Body of pancreas (tissue), 4 donors: ENCODE measurements at places on chromosomes 4 and X. TPM values are rescaled to one million over a fixed set of nuclear protein-coding genes. Genes with fewer than 3 reads are reported as not detected.

Gene GAGE1
- not detected for total RNA-seq

Gene GRIPAP1
- 42.5 TPM for total RNA-seq

Gene ITM2A
- 16.1 TPM for total RNA-seq

GRCh38 chr4:36142504-36142903 lies 101.8 kb downstream of the ARAP2 start:
- DNase-seq, result no peak
- no peaks in the 10 kb centered on the region for H3K36me3 ChIP-seq
- H3K27me3 ChIP-seq, result no peaks in the 10 kb centered on the region
- H3K27ac ChIP-seq, result no peak overlapping the region

DNA sequence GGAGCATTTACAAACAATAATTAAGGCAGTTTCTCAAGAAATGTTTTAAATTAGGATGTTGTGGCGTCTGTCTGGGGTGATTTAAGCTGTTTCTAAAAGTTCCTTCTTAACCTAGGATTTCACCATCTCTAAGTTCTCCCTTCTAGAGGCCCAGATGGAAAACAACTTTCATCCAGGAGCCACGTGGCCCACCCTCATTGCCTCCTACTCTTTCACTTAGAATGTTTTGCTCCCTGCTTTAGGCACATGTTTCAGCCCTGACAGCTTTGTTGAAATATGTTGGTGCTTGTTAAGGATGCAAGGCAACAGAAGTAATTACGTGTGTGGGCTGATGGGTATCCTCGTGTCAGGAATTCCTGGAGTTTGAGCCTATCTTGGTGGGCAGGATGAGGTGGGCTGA lies 131.3 kb downstream of the GUCY2F start:
- H3K27me3 ChIP-seq, result no peaks in the 10 kb centered on the region
- no peaks in the 10 kb centered on the region for H3K36me3 ChIP-seq
- H3K27ac ChIP-seq, result no peak overlapping the region
- no peak overlapping the region for H3K4me3 ChIP-seq

DNA sequence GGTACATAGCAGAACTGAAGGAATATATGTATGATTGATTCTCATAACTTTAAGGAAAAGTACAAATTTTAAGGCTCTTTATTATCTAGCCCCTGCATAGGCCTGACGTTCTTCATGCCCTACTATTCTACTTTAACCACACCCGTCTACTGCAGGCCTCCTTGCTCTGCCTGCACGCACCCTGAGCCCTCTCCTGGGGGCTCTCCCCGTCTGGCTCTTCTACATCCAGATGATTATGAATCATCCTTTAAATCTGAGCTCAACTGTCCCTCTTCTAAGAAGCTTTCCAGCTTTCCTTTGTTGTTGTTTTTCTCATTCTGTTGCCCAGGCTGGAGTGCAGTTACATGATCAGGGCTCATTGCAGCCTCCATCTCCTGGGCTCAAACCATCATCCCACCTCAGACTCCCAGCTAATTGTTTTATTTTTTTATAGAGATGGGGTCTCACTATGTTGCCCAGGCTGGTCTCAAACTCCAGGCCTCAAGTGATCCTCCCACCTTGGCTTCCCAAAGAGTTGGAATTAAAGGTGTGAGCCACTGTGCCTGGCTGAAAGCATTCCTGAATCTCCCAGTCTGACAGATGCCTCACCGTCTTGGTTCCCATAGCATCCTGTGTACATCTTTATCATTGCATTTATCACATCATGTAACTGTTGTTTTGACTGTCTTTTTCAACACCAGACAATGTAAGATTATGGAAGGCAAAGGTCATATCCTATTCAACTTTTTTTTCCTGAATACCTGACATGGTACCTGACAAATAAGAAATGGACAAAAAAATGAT lies 89.2 kb downstream of the WDFY3 start:
- H3K4me1 ChIP-seq, result no peaks in the 10 kb centered on the region
- H3K36me3 ChIP-seq, result no peaks in the 10 kb centered on the region
- H3K4me3 ChIP-seq, result no peak overlapping the region
- H3K27me3 ChIP-seq, result no peaks in the 10 kb centered on the region
- DNase-seq, result no peak
- no peak overlapping the region for H3K27ac ChIP-seq

GRCh38 chr4:182547435-182547834 lies 304.2 kb downstream of the TENM3 start:
- DNase-seq, result no peak
- H3K4me3 ChIP-seq, result no peak overlapping the region
- H3K36me3 ChIP-seq, result no peaks in the 10 kb centered on the region
